ENCODE measurements at places on chromosomes 7 and 10.

- DNase-seq, result no peak
Measured at GRCh38 chr10:21347043-21347784, 178.3 kb downstream of the SKIDA1 start.

DNA sequence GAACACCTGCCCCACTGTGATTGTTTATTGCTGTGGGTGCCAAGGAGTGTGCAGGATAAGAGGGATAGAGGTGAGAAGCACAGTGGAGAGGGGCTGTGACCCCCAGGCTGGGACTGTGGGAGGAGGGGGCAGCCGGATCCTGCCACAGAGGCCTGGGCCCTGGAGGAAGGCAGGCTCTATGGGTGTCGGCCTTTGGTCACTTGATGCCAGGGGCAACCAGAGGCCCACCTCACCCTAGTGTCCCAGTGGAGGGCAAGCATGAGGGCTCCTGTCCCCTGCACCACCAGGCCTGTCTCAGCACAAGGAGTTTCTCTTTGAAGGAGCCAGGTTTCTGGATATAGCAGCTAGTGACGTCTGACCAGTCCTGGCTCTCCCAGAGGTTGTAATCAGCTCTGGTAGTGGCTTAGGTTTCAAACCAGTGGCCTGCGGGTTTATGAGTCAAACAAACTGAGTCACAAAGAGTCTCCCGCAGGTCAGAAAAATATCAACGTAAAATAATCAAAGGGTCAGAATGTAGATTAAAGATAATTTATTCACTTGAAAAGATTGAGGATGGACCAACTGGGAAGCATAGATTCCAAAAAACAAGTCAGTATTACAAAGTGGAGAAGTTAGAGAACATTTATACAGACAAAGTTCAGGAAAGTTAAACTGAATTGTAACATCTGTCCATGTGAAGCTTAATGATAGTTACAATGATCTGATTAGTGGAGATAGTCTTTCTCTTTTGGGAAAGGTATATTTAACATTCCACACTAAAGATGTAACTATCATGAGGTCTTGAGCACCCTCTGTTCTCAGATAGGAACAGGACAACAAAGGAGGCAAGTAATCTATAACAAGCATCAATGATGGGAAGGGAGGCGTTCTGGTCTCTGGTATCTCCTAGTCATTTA, 37.2 kb upstream of the ZNF488 start:
- no peak for DNase-seq

- no peak for DNase-seq
Measured at GRCh38 chr10:111077785-111078504, 1.1 kb downstream of the ADRA2A start.

DNA sequence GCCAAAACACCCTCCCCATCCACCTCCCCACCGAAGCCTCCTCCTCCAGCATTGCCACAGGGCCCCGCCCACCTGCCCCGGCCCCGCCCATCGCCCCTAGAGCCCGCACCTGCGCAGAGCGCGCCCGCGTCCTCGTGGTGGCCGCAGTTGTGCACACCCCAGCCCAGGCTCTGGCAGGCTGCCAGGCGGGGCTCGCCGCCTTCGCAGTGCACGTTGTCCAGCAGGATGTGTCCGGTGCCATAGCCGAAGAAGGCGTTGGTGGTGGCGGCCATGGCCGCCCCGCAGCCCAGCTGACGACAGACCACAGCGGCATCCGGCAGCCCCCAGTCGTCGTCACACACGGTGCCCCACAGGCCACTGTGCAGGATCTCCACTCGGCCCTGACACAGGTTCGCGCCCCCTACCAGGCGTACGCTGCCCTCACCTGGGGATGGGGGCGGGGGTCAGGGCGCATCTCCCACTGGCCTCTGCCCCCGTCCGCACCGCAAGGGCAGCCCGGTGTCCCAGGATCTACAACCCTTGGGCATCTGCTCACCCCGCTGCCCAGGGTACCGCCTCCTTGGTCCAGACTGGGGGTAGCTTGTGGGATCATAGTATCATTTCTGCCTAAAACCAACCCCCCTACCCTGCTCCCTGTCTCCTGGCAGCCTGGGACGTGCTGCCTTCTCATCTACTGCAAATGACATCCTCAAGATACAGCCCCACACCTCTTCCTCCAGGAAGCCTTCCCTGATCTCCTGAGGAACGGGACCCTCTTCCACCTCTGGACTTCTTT, 11.9 kb downstream of the SSC4D start:
- DNase-seq, result peak; percentile 72

DNA sequence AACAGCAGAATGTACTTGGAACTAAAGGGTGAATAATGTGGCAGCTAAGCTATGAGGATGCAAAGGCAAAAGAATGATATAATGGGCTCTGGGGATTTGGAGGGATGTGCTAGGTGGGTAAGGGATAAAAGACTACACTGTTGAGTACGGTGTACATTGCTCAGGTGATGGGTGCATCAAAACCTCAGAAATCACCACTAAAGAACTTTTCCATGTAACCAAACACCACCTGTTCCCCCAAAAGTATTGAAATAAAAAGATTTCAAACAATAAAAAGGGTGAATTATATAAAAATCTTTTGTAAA, 1.6 kb upstream of the CHCHD2 start:
- no peak for DNase-seq

DNA sequence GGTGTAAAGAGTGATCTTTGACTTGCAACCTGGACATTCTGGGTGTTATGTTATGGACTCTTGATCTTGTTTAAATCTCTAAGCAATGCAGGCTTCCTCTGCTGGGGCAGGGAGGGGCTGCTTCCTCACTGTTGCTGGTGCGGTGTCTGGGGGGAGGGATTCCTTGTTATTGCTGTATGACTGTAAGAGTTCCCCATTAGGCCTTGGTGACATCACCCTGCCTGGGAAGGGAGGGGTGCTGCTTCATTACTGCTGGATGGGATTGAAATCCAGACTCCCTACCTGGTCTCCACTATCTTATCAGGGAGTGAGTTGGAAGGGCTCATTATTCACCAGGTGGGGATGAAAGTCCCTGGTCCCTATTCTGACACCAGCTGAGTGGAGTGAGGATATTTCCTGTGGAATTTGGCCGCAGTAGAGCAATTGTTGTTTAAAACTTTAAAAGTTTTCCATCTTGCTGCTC, 8.8 kb downstream of the OGDH start:
- DNase-seq, result peak; percentile 18

- DNase-seq, result peak; percentile 85
Measured at GRCh38 chr10:26486990-26487850, 49.1 kb downstream of the APBB1IP start.

- no peak for DNase-seq
Measured at GRCh38 chr7:109259151-109259550, 689.5 kb downstream of the DNAJB9 start.

DNA sequence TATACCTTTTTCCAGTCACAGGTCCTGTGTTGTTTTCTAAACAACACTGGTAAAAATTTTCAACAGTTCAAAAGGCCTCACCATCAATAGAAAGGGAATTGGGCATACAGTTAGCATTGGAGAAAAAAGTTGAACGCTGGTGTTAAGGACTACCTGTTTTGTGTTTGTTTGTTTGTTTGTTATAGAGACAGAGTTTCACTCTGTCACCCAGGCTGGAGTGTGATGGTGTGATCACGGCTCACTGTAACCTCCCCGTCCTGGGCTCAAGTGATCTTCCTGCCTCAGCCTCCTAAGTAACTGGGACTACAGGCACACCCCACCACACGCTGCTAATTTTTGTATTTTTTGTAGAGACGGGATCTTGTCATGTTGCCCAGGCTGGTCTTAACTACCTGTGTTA, 306.1 kb downstream of the PRPF18 start:
- no peak for DNase-seq

DNA sequence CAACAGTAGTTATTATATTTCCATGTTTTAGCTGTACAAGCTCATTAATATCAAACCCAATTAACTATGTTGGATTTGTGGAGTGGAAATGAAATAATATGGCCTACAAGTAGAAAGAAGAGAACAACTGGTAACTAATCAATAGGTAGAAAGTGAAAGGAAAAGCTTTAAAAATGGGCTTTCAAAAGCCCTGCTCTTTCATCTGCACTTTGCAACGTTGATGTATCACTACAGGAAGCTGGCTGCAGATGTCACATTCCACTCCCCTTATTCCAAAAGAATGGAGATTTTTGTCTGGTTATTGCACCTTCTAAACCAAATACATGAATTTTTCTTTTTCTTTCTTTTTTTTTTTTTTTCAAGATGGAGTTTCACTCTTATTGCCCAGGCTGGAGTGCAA, 11.7 kb upstream of the MKI67 start:
- no peak for DNase-seq

- DNase-seq, result no peak
Measured at GRCh38 chr7:135966341-135967043, 10.7 kb downstream of the MTPN start.

- DNase-seq, result no peak
Measured at GRCh38 chr10:120828763-120829319, 22.3 kb upstream of the WDR11 start.

GRCh38 chr7:18829858-18830285, 287.6 kb downstream of the TWIST1 start:
- no peak for DNase-seq

- peak; percentile 39 for DNase-seq
Measured at GRCh38 chr10:5976512-5977470, 552 bp downstream of the IL15RA start.

- no peak for DNase-seq
Measured at GRCh38 chr10:62581351-62581750, 207.2 kb downstream of the ZNF365 start.

DNA sequence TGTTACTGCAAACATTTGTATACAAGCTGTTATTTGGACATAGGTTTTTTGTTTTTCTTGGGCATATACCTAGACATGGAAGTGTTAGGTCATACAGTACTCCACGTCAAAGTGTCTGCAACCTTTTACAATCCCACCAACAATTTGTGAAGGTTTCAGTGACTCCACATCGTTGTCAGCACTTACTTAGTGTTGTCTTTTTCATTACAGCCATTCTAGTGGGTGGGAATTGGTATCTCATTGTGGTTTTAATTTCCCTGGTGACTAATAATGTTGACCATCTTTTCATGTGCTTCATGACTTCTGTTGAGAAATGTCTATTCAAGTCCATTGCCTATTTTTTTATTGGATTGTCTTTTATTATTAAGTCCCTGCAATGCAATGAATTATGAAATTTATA, 95.0 kb downstream of the UBE3C start:
- DNase-seq, result no peak

GRCh38 chr7:100682228-100682741, 8.7 kb downstream of the GNB2 start:
- no peak for DNase-seq

GRCh38 chr7:116393654-116394053, 105.9 kb upstream of the CAV2 start:
- no peak for DNase-seq

- no peak for DNase-seq
Measured at GRCh38 chr10:14595526-14596182, 179.0 kb downstream of the FAM107B start.

- DNase-seq, result no peak
Measured at GRCh38 chr7:69256634-69257081, 341.6 kb upstream of the AUTS2 start.

- no peak for DNase-seq
Measured at GRCh38 chr10:69972981-69973397, 79.7 kb upstream of the MACROH2A2 start.

- no peak for DNase-seq
Measured at GRCh38 chr10:133275684-133276092, 980 bp downstream of the ADAM8 start.

DNA sequence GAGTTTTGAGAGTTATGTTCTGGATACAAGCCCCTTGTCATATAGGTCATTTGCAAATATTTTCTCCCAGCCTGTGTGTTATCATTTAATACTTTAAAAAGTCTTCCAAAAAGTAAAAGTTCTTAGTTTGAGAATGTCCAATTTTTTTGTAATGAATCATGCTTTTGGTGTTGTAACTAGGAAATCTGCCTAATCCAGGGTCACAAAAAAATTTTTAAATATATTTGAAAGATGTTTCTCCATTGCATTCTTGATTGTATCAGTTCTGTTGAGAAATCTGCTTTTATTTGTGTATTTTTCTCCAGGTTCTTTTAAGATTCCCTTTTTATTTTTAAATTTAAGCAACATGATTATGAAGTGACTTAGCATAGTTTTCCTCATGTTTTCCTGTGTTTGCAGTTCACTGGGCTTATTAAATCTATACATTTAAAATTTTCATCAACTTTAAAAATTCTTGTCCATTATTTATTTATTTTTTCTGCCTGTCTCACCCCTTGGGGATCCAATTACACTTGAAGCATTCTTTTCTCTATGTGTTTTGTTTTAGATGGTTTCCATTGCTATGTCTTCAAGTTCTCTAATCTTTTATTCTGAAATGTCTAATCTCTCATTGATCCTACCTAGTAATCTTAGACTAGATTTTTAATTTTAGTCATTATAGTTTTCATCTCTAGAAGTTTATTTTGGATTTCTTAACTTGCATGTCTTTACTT, 47.0 kb downstream of the CCDC71L start:
- DNase-seq, result no peak

GRCh38 chr10:6070660-6071059, 8.5 kb upstream of the IL2RA start:
- DNase-seq, result no peak

GRCh38 chr7:29854257-29854938, 48.1 kb downstream of the WIPF3 start:
- no peak for DNase-seq

- no peak for DNase-seq
Measured at GRCh38 chr7:142153400-142153799, 41.9 kb downstream of the MGAM2 start.

DNA sequence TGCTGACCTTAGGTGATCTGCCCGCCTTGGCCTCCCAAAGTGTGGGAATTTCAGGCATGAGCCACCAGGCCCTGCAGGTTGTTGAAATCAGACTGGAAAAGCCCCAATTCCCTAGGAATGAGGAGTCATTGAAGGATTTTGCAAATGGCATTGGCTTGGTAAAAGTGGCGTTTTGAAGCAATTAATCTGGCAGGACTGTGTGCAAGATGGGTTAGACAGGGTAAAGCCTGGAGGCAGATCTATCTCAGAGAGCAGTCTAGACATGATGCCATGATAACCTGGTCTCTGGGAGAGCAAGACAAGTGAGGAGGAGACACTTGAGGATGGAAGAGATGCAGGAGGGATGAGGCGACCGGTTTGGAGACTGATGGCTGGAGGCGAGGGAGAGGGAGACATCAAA, 45.7 kb upstream of the UBE2H start:
- no peak for DNase-seq

DNA sequence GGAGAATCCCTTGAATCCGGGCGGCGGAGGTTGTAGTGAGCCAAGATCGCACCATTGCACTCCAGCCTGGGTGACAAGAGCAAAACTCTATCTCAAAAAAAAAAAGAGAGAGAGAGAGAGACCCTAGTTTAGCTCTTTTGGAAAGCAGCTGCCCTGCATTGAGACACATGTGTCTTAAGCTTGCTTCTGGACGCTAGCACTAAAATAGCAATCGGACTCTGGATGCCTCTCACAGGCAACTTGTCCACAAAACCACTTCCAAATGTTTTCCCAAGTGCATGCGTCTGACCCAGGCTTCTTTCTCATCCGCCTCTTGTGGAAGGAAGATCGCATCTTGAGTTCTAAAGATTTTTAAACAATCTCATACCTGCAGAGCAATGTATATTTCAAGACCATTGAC, 182.7 kb downstream of the CUX1 start:
- DNase-seq, result no peak
